ENCODE measurements at places on chromosomes 11 and 22. TPM values are rescaled to one million over a fixed set of nuclear protein-coding genes. Genes with fewer than 3 reads are reported as not detected.
A peak's percentile ranks its signal among the peaks of the same experiment; 100 is the strongest.

CCDC73 gene
- total RNA-seq = 0.11 TPM

OR51E1 gene
- not detected for total RNA-seq

OR4X2 gene
- total RNA-seq = not detected

LRRC74B gene
- not detected for total RNA-seq

TUBA8 gene
- total RNA-seq = 0.35 TPM

C22orf23 gene
- total RNA-seq = 0.32 TPM

OR2AT4 gene
- not detected for total RNA-seq

OTOG gene
- not detected for total RNA-seq

OR2D2 gene
- not detected for total RNA-seq

SPCS2 gene
- total RNA-seq = 83.4 TPM

HBE1 gene
- total RNA-seq = 0.35 TPM

TRIM66 gene
- 4.9 TPM for total RNA-seq

CSKMT gene
- total RNA-seq = 9.9 TPM

DNA sequence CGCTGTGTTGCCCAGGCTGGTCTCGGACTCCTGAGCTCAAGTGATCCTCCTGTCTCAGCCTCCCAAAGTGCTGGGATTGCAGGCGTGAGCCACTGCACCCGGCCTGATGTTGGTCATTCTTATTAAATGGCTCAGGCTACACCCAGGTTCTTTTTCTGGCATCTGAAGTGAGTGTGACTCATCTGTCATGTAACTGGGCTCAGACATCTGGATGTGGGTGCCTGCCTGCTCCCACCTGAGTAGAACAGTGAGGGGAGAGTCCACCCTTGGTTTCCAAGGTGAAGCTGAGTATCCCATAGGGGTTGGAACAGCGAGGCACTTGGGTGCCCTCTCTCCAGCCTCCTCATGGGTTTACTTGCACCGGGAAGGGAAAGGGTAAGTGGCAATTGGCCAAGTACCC, 36.7 kb upstream of the EIF3D start:
- no peak for DNase-seq

DNA sequence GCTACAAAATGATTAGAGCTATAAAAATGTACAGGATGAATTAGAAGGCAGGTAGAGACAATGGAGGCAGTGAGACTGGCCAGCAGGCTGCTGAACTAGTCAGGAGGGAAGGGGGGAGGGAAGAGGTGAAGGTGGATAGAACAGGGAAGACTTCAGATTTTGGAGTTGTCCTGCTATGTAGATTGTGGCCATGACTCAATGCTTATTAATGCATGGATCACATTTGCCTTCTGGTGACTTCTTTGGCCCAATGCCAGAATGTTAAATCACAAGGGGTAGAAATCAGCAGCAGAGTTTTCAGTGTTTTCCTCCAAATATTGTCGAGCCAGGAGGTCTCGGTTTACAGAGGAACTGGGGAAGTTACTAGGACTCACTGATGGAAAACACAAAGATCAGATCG, 346.6 kb downstream of the AASDHPPT start:
- no peak for DNase-seq

DNA sequence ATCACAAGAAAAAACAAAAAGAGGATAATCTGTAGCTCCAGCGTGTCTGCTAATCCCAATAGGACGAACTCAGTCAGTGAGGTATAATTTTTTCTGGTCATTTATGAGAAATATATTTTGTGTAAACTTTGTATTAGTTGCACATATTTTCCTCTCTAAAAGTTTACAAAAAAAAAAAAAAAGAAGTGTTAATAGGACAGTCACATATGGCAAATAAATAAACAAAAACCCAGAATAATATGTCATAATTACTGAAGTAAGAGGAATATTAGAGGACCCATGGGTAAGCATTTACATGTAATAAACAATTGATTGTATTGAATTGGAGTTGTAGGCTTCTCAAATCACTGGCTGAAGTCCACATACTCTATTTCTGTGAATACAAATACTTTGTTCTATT, at the start of gene OR5F1:
OR5F1 (minus strand) TSS at position 101 of the 400 bp plus-strand sequence; CDS start at position 101, 0 bp downstream.
- DNase-seq = no peak

GRCh38 chr11:75260396-75261170, 20.0 kb downstream of the TPBGL start:
- DNase-seq = no peak

DNA sequence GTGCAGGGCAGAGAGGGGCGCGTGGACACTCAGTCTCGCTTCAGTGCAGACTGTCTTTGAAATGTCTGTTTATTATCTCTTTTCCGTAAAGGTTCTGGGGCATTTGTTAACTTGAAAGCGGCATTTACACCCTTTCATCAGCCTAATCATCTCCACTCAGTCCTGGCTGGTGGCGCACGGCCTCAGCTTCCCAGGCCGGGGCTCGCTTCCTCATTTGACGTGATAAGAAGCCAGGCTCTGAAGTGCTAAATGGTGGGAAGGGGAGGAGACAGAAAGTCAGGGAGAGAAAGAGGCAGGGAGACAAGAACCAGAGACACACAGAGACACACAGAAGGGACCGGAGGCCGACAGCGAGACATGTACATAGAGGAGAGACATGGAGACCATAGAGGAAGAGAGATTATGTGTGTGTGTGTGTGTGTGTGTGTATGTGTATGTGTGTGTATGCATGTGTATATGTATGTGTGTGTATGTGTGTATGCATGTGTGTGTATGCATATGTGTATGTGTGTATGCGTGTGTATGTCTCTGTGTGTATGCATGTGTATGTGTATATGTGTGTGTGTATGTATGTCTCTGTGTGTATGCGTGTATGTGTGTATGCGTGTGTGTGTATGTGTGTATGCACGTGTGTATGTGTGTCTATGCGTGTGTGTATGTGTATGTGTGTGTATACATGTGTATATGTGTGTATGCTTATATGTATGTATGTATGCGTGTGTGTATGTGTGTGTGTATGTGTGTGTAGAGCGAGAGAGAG, 101.5 kb downstream of the ST3GAL4 start:
- no peak for DNase-seq

GRCh38 chr11:10322401-10322800, 17.5 kb downstream of the ADM start:
- DNase-seq = no peak

- no peak for DNase-seq
Measured at GRCh38 chr11:11217929-11218628, 135.0 kb downstream of the CSNK2A3 start.

DNA sequence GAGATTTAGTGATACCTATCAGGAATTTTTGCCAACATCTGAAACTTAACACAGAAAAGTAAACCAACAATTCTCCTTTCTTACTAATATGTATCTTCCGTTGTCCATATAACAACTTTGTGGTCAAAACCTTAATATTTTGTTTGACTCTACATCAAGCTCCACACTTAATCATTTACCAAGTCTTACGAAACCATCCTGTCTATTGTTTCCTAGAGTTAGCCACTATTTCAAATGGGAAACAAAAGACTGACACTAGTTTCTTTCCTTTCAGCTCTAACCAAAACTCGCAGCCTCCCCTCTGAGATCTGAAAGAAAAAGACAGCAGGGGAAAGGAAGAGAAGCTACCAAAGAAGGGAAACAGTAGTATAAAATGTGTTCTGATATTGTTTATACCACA, 26.5 kb upstream of the PRDM10 start:
- DNase-seq = peak; percentile 59

DNA sequence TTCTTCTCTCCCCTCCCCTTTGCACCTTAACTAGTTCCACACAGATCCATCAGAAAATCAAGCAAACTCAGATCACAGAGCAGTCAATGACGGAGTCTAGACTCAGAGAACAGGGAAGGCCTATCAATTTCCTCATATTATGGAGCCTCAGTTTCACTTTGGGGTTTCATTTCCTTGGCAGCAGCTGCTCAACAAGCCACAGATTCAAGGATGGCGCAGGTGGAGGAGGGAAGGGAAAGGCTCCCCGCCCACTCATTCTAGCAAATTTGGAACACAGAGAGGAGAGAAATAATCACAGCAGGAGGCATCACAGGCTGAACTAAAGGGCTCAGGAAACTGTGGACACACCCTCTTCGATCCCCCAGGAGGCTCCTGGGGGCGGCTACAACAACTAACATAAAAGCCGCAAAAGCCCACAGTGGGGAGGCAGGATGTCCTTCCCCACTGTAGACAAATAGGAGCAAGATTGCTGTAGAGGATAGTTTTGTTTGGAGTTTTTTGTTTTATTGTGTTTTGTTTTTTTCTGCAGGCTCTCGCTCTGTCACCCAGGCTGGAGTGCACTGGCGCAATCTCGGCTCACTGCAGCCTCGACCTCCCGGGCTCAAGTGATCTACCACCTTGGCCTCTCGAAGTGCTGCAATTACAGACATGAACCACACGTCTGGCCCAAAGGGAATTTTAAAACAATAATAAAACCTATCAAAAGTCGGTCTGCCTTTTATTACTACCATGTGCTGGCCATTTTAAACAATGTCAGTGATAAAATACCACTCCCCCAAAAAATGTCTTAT, 3.4 kb downstream of the PLAAT3 start:
- DNase-seq = no peak

- DNase-seq = no peak
Measured at GRCh38 chr11:206002-206384, 1.2 kb downstream of the BET1L start.

- DNase-seq = peak; percentile 69
Measured at GRCh38 chr22:21902296-21903087, 35.0 kb upstream of the MAPK1 start.

- DNase-seq = no peak
Measured at GRCh38 chr11:105000797-105001196, 22.2 kb downstream of the CASP5 start.

- DNase-seq = no peak
Measured at GRCh38 chr11:85752890-85753581, 57.9 kb downstream of the SYTL2 start.

DNA sequence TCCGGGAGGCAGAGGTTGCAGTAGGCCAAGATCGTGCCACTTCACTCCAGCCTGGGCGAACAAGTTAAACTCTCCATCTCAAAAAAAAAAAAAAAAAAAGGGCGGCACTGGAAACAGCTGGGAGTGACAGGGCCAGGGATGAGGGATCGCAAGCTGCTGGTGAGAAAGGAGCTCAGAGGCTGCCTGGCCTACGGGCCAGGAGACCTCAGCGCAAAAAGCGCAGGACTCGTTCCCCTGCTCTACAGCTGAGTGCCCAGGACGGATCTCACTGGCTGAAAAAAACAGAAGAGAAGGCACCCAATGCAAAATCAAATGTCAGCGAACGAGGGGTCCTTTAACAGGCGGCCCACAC, 650 bp upstream of the NUP50 start:
- no peak for DNase-seq

GRCh38 chr22:25159028-25159427, 40.6 kb upstream of the CRYBB3 start:
- DNase-seq = no peak

DNA sequence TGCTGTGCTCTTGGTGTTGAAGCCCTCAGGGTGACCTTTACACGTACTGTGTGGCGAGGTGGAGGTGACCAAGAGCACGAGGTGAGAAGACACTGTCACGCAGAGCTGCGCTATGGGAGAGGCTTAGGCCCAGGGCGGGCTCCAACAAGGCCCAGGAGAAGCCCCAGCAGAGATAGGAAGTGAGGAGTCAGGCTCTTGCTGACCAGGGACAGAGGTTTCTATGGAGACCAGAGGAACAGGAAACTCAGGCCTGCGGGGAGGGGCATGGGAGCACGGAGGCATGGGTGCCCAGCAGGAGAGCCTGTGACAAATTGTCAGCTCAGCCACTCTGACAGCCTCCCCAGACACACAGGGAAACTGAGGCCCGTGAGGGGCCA, 15.8 kb downstream of the DGKZ start:
- no peak for DNase-seq

GRCh38 chr11:129589190-129589860, 213.7 kb downstream of the BARX2 start:
- no peak for DNase-seq

GRCh38 chr11:24496736-24497725, at the start of gene LUZP2:
LUZP2 (plus strand) TSS chr11:24497053.
- no peak for DNase-seq

- DNase-seq = no peak
Measured at GRCh38 chr11:1486054-1486825, at the start of gene MOB2. MOB2 (minus strand) TSS chr11:1486779; CDS start chr11:1486556, 223 bp downstream.

DNA sequence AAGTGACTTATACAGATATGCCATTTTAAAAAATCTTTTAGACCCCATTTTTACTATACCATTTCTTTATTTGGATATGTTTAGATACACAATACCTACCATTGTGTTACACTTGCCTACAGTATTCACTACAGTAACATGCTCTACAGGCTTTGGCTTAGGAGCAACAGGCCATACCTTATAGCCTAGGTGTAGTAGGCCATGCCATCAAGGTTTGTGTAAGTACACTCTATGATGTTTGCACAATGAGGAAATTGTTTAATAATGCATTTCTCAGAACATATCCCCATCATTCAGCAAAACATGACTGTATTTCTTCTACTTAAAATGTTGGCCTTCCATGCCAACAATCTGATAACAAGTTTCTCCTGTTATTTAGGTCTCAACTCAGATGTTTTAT, 1559.5 kb upstream of the TENM4 start:
- no peak for DNase-seq

GRCh38 chr11:35377262-35377661, 42.1 kb downstream of the SLC1A2 start:
- DNase-seq = no peak

GRCh38 chr11:81840380-81840779, 893.3 kb downstream of the FAM181B start:
- DNase-seq = no peak

GRCh38 chr11:90148900-90149299, 14.4 kb downstream of the NAALAD2 start:
- DNase-seq = no peak

GRCh38 chr11:57440744-57441414, 14.0 kb upstream of the SLC43A3 start:
- peak; percentile 93 for DNase-seq

DNA sequence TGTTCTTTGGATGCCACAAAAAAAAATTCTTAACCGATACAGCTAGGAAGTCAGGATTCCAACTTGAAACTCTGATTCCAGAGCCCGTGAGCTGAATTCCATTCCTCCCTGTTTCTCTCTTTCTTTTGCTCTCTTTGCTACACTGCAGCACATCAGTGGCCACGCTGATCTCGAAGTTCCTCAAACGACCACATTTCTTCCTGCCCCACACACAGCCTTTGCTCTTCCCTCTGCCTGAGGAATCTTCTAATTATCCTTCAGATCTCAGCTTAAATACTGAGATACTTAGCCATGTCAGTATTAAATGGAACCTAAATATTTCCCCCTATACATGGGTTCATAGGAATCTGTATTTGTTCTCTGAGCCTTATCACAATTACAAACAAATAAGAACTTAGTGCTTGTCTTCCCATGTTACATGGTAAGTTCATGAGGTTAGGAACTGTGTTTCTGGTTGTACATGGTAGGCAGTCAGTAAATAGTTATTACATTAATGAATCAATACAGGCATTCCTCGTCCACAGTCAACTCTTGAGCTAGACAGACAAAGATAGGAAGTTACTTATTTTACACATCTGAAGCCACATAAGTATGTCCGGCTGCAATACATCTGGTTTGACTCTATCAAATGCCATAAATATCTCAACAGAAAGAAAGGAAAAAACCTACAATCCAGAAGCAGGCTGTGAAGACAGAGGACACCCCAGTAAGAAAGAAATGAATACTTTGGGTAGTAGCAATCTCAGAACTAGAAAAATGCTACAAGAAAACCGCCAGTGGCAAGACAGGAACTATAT, 86.6 kb downstream of the MAML2 start:
- no peak for DNase-seq

Data from HepG2 (cell line).